ENCODE measurements at places on chromosomes 7 and 10.

- DNase-seq: no peak
Measured at GRCh38 chr10:63765126-63765525, 243.9 kb downstream of the REEP3 start.

- no peak for DNase-seq
Measured at GRCh38 chr10:32618482-32618881, 172.5 kb downstream of the CCDC7 start.

- DNase-seq: no peak
Measured at GRCh38 chr7:2927592-2927991, 83.5 kb upstream of the GNA12 start.

DNA sequence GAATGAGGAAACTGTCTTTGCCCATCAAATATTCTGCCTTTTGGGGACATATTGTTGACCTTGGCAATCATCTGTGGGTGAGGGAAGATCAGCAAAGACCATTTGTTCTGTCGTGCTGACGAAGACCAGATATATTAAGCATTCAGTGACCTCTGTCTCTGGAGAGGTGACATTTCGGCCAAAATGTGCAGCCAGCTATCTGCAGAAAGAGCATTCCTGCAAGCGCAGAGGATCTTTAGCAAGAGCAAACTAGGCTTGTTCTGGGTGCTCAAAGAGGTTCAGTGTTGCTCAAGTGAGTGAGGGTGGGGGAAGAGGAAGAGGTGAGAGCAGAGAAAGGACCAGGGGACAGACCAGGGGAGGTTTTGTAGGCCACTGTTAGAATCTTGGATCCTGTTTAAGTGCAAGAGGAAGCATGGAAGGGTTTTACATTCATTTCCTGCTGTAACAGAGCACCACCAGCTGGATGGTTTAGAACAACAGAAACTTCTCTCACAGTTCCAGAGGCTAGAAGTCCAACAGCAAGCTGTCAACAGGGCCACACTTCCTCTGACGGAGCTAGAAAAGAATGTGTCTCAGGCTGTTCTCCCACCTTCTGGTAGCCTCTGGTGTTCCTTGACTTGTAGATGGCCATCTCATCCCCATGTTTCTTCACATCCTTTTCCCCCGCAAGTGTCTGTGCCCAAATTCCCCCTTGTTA lies 11.2 kb downstream of the C10orf120 start:
- no peak for DNase-seq

DNA sequence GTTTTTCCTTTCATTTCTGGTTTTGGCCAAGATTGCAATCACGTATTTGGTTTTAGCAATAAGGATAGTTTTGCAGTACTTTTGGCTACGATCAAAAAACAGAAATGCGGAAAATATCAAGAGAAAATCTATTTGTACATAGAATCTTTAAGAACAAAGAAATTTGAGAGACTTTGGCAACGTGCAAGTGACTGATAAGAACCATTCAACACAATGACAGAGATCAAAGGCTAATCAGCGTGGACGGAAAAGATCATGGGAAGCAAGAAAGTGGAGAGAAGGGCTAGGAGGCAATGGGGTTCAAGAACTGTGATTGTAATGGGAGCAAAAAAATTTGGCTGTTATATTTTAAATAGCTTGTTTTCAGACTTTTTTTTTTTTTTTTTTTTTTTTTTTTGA lies 16.2 kb upstream of the LRRN3 start:
- no peak for DNase-seq

DNA sequence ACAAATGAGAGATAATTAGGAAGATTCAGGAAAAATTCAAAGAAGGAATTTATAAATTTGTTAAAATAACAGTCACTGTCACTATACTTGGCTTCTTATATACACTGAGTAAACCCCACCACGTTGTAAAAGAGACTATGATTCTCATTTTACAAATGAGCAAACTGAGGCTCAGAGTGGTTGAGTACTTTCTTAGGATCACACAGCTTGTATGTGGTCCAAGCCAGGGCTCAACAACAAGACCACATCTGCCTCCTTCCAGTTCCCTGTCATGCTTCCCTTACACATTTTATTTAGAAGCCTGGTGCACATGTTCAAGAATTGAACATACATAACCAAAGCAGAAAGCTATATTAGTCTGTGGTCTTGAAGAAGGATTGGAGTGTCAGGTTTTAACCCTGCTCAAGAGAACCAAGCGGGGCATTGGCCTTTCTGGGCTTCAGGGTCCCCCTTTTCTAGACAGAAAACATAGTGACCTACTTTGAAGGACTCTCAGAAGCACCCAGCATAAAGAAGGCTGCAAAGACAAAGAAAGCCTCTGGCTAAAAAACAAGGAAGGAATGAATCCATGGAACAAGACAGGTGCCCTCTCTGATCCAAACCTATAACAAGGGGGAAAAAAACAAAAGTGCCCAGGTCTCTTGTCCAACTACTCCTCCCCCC lies 846 bp downstream of the MRLN start:
- DNase-seq: no peak

DNA sequence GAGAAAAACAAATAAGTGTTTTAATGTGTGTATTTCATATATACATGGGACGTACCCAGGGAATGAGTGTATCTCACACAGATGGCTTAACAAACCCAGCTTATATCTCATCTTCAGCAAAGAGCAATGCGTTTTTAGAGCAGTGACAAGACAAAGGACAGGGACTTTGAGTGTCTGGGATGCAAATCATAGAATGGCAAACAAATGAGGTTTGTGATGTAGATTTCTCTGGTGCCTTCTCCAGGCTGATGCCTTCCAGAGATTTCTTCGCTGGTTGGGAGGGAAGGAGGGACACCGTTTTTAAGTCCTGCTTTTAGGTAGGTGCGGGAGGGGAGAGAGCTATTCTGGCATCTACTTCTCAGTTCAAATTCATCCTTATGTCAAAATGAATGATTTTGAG lies 16.6 kb downstream of the LANCL2 start:
- no peak for DNase-seq

DNA sequence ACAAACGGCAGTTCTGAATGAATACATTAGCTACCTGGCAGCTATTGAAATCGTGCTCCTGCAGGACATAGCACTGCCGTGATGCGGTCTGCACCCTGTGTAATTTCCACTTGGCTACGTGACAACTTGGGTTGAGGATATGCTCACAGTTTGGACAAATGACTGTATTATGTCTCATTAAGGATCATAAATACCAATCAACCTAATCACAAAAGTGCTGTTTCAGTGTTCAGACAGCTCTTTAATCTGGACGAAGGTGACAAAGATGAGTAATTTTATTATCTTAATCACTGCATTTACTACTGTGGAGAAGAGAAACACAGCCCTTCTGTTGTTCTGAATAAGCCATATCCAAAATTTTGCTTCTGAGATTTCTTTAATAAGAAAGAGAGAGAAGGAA lies 210.8 kb upstream of the PFKP start:
- DNase-seq: no peak

DNA sequence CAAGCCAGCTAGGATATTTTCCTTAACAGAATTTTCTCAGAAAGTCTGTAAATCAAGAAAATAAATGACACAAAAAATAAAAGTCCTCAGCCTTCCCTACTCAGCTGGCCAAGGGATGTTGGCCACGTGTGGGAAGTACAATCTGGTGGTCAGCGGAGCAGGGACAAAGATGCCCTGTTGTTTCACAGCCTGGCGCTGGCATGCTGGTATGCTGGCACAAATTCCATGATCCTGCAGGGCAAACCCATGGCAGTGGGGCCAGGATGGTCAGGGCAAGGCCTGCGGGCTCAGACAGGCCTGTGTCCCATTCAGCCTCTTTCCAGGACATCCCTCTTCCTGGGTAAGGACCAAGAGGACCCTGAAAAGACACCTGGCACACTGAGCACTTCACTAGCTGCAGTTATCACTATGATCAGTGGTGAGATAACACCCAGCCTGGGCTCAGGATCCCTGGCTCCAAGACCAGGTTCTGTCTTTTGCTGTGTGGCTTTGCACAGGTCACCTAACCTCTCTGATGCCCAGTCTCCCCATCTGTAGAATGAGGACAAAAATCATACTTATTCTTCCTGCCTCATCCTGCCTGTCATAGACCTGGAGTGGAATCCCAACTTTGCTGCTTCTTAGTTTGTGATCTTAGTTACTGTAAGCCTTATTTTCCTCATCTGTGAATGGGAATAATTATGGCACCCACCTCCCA lies 10.8 kb upstream of the HSPA12A start:
- no peak for DNase-seq

All from germinal center (tissue), 1 donor.